ENCODE measurements at places on chromosomes 2 and 18.

- no peak for DNase-seq
These were observed 251.1 kb downstream of the SP3 start for GRCh38 chr2:173713904-173714555.

- DNase-seq: no peak
These were observed at the start of gene INPP5D for GRCh38 chr2:233059797-233060500. INPP5D (plus strand) TSS chr2:233060342; CDS start chr2:233060479, 137 bp downstream.

DNA sequence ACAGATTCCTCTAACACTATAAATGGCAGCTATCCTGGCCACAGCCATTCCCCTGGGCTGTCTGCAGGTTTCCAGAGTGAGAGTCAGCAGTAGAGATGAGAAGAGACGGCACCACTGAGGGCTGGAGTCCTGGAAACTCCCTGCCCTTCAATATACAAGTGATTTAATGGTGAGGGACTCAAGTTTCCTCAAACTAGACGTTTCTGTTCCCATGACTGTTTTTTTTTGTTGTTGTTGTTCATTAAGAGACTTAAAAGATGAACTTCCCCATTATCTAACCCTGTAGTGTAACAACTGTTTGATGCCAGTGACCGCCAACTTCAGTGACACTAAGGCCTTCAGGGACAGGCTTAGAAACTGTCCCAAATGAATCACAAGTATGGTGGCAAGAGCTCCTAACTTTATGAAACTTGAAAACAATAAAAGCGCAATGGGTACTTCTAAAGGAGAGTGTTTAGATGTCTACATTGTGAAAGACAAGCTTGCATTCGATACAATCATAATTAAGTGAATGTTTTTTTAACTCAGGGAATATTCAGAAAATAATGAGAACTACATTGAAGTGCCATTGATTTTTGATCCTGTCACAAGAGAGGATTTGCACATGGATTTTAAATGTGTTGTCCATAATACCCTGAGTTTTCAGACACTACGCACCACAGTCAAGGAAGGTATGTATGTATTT lies 34.0 kb downstream of the IL1R2 start:
- no peak for DNase-seq

- no peak for DNase-seq
These were observed 128.6 kb upstream of the TLK1 start for GRCh38 chr2:171289316-171289715.

DNA sequence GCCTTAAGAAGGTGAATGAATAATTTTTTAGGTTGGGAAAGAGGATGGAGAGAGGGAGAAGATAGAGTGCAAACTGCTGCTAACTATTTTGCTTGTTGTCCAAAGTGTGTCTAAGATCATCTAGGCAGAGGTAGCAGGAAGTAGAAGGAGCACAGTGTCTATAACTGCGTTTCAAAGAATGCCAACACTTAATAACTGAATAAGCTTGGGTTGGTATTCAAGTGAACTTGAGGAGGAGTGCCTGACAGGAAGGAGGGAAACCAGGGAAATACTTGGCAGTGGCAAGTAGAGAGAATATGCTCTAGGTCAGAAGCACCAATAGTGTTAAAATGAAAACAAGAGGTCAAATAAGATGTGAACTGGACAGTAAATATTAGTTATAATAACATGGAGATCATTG lies 155.9 kb downstream of the DPP10 start:
- DNase-seq: no peak

DNA sequence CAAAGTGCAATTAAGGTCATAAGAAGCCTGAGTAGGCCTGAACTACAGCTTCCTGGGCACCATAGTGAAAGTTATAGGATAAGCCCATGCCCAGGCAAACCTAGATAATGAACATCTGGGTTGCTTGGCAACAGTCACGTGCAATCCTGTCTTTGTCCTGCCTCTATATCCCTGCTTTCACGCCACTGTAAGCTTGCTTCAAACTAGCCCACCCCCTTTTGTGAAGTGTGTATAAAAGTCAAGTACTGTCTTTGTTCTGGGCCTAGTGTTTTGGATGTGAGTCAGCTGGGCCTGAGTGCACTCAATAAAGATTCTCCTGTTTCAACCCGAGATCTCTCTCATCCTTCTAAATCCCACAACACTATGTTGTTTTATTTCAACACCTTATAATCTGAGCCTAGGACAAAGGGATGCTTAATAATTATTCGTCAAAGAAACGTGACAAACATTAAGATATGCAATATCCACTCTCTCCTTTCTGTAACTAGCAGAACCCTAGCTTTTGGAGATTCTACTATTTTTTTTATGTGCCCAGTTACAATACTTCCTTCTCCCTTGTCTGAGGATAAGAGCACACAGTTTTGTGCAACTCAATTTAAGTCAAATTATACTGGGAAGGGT lies 927.8 kb downstream of the SUCLG1 start:
- no peak for DNase-seq

GRCh38 chr2:100142393-100142792 lies at the start of gene AFF3:
AFF3 (minus strand) TSS chr2:100142590; CDS start chr2:100104454, 38,136 bp downstream.
- DNase-seq: no peak

- DNase-seq: no peak
These were observed at the start of gene NEUROD1 for GRCh38 chr2:181680055-181680936. NEUROD1 (minus strand) TSS chr2:181680517; CDS start chr2:181678860, 1,657 bp downstream.

DNA sequence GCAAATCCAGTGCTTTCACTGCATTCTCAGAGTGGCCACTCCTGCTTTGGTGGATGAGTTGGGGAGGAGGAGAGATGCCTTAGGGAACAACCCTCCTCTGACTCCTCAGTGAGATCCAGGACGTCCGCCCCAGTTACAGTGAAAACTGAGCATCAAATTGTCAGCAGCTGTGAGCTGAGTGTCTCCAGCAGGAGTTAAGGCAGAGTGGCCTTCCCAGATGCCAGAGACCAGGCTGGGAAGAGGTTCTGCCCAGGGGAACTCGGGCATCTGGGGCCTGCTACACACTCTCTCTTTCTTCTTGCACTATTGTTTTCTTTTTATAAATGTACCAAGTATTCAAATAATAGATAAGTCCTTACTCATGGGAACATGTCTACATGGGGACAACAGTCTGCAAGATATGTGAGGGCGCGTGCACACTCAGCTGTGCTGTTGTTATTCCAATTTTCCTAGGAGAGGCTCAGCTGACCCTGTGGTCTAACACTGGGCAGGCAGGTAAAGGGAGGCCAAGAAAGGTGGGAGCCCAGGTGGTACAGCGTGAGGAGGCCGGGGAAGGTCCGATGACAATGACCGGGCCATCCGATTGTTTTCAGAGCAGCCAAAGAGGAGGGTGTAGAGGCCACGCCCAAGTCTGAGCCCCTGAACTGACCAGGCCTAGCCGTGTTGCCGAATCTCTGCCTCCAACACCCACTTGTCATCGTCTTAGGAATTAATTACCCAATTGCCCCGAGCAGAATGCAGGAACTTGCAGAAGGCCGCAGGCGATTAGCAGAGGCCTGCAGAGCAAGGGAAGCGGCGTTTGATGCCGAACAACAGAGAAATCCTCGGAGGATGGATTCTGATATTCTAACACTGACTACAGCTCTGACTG lies 166.9 kb downstream of the ANAPC1 start:
- DNase-seq: no peak

GRCh38 chr2:219171231-219171651 lies 1.4 kb upstream of the SLC23A3 start:
- DNase-seq: no peak

- no peak for DNase-seq
These were observed 54.3 kb downstream of the FOXI3 start for GRCh38 chr2:88398180-88398579.

- DNase-seq: no peak
These were observed 55.8 kb downstream of the CYRIA start for GRCh38 chr2:16609786-16610185.

All from stimulated activated CD4-positive, alpha-beta T cell treated with anti-CD3 and anti-CD28 coated beads, Interleukin-1b, Interleukin-23, amount 100 ng/mL, for 1 hour (primary cell).